ENCODE measurements at places on chromosomes 6 and 20.

DNA sequence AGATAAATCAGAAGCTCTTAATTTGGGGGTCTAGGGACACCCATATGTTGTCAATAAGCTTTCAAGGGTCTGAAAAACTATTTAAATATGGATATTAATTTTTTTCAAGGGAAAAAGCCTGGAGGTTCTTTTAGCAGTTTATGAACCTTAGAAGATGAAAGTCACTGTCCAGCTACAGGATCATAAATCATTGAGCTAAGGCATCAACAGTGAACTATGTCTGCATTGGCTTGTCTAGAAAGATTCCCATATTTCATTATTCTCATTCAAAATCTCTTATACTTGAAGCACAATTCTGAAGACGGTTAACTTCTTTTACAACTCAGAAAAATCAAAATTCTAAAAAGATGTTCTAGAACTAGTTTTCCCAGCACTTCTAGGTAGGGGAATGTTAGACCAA, 34.9 kb upstream of the SNX9 start:
- no peak for DNase-seq

- DNase-seq = no peak
Observed at GRCh38 chr6:117451671-117452070, 25.9 kb upstream of the ROS1 start.

DNA sequence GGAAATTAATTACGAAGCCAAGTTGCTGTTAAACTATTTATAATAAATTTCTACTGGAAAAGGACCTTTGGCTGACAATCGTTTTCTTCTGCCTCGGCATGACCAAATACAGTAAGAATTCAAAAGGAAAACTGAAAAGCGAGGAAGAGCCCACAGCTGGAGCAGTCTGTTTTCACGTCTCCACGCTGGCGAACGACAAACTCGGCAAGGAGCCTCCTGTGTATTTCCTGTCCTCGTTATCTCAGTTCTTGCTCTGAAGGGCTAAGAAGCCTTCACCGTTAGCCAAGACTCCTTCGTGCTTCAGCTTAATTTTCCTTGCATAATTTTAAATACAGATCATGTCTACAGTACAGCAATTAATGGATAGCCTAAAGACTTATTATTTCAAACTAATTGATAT, 214.3 kb upstream of the PLCB4 start:
- DNase-seq = no peak

DNA sequence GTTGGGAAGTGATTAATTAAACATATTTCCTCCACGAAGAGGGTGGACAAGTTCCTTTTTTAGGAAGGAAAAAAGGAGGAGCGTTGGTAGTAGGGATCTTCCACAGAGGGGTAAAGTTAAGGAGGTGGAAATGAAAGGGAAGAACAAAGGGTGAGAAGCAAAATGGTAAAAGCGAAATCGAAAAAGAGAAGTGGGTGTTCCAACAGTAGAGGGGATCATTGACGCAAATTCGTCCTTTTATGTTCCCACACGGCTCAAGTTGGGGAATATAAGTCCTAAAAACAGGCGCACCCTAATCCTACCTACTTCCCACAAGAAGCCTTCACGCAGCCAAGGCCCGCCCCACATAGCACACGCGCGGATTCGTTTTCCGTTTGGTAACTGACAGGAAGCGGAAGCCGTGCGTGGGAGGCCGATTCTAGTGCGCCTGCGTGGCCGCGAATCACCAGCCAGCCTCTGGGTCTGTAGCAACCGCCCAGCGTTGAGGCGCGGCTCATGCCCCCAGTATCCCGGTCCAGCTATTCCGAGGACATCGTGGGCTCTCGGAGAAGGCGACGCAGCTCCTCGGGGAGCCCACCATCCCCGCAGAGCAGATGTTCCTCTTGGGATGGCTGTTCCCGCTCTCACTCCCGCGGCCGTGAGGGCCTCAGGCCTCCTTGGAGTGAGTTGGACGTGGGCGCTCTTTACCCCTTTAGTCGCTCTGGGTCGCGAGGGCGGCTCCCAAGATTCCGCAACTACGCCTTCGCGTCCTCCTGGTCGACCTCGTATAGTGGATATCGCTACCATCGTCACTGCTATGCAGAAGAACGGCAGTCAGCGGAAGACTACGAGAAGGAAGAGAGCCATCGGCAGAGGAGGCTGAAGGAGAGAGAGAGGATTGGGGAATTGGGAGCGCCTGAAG, at the start of gene NKAPL:
Gene NKAPL, plus strand, starts transcription at position 421 of the 901 bp plus-strand sequence. Its CDS starts 75 bp downstream, at position 496.
- peak; percentile 47 for DNase-seq

DNA sequence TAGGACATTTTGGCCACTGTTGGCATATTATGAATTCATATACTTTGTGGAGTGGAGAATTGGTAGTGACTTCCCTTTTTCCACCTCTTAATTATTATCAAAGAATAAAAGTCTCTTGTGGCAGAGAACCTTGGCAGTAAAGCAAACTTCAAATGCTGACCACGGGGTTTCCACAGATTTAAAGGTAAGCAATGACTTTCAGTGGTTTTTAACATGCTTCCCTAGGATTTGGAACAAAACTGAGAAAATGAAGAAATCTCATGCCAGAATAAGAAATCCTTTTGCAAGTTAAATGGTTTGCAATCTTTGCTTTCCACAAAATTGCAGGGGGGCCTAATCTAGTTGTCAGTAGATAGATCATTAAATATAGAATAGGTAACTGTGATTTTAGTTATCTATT, 2.0 kb upstream of the SDC4 start:
- no peak for DNase-seq

DNA sequence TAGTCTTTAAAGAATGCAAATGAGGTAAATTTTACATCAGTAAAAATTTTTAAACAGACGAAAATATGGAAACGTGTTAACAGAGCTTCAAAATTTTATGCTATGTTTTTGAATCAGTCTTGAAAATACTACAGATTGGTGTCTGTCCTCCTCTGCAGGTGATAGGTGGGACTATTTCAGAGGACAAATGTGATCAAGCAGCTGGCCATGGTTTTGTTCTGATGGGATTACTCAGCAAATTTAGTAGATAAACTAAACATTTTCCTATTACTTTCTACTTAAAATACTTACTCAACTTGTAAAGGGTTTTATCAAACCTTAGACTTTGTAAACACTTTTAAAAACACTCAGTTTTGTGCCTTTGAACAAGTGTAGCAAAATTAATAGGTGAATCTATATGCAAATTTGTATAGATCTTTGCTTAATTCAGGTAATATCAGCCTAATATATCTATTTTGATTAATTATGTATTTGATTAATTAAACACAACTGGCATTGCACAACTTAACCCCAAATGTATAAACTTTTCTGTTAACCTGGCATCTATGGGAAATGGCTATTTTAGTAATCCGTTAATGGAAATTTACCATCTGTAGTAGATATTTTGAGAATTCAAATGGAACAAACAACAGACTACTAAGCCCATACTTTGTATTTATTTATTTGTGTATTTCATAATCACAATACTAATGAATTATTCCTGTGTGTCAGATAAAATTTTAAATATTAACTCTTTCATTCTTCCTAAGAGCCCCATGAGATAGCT, 22.5 kb downstream of the ADGRB3 start:
- no peak for DNase-seq

- no peak for DNase-seq
Observed at GRCh38 chr6:90406957-90407356, 110.3 kb upstream of the BACH2 start.

GRCh38 chr6:150788089-150788488, 77.4 kb upstream of the MTHFD1L start:
- DNase-seq = no peak

GRCh38 chr6:3884007-3884745, 35.0 kb downstream of the FAM50B start:
- no peak for DNase-seq

- DNase-seq = peak; percentile 86
Observed at GRCh38 chr20:34516247-34517113, at the start of gene DYNLRB1. Gene DYNLRB1 (plus strand): TSS chr20:34516422. CDS start chr20:34516459, 37 bp downstream.

DNA sequence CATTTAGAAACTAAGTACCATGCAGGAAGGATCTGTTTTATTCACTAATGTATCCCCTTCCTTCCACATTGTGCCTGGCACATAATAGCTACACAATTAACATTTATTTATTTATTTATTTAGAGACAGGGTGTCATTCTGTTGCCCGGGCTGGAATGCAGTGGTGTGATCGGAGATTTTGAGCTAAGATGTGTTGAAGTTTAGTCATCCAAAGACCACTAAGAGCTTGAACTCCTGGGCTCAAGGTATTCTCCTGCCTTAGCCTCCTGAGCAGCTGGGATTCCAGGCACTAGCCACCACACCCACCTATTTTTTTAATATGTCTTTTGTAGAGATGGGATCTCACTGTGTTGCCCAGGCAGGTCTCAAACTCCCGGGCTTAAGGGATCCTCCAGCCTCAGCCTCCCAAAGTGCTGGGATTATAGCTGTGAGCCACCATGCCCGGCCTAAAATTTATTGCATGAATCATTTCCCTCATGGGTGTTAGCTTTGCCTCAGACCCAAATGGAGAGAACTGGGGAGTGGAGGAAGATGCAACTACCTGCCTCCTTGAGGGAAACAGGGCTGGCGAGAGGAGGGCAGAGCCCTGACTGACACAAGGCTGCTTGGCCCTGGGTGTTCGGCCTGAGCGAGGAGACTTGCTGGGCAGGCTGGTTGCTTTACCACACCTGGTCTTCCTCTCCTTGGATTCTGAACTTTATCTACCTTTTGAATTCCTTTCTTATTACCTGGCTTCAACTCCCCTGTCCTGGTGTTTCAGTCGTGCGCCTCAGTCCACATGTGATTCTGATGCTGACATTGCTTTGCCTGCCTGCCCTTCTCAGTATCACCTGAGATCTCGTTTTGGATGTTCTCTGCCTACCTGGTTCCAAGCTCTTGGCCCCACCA, 1.7 kb upstream of the DYNLT1 start:
- DNase-seq = no peak

GRCh38 chr20:62980970-62981369, 25.8 kb downstream of the BHLHE23 start:
- DNase-seq = peak; percentile 46

DNA sequence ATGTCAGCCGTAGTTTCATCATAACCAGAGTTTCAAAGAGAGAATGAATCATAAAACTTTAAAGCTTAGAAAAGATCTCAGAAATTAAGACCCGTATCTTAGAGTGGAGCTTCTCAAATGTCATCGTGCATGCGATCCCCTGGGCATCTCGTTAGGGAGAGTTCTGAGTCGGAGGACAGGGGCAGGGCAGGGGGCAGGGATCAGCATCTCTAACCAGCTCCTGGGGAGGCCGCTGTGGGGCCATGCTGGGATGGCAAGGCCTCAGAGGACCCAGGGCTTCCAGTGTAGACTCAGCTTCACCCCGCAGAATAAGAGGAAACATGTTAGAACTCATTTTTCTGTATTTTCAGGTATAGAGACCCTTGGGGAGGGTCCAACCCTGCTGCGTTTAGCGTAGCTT, 72.0 kb upstream of the AFDN start:
- DNase-seq = no peak

DNA sequence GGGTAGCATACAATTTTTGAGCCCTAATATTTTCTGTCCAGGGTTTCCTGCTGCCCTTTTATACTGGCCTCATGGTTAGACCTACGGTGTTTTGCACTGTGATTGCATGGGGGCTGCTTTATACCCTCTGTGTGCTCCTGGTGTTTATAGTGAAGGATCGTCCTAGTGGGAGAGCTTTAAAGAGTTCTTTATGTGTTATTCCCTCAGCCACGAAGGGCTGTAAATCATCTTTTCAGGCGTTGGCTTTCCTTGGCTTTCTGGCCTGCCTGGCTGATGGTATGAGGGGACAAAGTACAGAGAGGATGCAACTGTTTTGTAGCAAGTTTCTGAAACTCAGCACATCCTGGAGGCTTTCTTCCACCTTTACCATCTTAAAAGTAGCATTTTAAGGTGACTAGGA, 464.3 kb downstream of the EPM2A start:
- DNase-seq = no peak

DNA sequence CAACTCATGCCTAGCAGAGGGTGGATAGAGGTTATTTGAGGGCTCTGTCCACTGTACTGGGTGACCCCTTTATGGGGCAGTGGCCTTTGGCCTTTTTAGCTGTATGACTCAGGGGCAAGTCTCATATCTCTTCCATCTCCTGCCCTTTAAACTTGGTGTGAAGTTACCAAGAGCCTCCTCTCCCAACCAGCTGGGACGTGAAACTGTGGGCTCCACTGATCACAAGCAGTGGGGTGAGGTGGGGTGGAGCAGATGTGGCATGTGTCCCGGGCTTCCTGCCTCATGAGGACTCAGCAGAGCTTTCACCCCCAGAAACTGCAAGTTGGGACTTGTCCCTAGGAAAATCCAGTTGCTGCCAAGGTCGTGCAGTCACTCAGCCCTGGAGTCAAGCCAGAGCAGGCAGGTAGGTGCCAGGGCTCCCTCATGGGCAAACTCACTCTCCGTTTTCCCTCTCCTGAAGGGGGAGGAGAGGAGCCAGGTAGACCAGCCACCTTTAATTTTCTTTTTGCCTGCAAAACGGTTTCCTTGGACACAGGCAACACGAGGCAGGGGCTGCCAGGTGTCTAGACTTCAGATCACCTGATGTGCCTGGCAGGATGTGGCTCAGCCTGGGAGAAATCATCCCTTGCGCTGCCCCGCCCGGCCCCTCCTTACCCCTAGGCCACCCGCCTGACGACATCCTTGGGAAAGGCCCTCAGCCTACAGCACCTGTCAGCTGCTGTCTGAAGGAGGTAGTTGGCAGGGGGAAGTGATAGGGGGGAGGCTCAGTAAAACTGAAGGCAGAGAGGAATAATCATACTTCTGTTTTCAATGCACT, 4.0 kb downstream of the CDKN1A start:
- DNase-seq = no peak

GRCh38 chr20:36919715-36920333, 31.7 kb downstream of the SAMHD1 start:
- no peak for DNase-seq

- DNase-seq = no peak
Observed at GRCh38 chr6:137699031-137699683, 167.9 kb upstream of the TNFAIP3 start.

DNA sequence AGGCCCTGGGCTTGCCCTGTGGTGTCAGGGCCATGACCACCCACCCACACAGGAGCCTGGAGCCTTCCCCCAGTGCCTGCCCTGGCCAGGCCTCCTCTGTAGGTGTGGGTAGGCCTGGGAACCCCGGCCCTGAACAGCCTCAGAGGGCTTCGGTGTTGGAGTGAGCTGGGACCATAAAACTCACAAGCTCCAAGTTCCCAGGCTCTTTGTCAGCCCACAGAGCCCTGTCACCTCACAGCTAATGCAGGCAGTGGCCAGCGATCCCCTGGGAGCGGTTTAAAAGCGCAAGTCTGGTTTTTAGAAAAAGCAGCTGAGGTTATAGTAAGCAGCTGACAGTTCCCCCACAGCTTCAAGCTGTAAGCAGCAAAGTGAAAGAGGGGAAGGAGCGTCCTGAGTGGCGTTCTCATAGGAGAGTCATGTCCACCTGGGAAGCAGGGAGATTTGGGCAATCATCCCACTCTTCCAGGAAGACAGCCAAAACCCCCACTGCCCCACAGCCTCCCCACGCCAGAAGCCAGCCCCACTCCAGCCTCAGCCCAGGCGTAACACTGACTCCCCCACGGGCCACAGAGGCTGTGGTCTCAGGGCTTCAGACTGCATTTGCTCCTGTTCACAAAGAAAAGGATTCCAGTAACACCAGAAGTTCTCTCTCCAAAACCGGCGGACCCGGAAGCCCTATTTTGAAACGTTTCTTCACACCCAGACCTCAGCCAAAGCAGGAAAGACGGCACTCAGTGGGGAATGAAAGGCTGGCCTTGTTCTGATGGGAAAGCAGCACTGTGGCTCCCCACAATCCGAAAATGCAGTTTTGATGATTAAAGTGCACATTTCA, 34.3 kb upstream of the FOXC1 start:
- DNase-seq = no peak
